ENCODE measurements at places on chromosomes 2 and 18.
A peak's percentile ranks its signal among the peaks of the same experiment; 100 is the strongest.

- no peak for DNase-seq
These were observed 427.7 kb upstream of the HS6ST1 start for GRCh38 chr2:128746356-128746755.

DNA sequence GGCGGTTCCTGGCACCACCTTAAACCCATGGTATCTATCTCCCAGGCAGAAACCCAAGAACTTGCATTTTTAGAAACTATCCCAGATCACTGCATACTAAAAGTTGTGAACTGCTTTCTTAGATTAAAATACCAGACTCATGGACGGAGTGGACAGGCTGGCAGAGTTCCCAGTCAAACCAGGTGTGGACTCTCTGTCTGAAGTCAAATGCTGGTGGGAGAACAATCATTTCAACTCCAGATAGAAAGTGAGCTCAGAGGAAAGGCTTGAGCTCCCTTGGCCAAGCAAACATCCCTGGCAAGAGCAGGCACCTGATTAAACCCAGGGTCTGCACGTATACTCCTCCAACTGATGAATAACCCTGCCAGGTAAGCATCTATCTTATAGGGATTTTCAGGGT, 19.5 kb downstream of the NXPH2 start:
- DNase-seq = no peak

DNA sequence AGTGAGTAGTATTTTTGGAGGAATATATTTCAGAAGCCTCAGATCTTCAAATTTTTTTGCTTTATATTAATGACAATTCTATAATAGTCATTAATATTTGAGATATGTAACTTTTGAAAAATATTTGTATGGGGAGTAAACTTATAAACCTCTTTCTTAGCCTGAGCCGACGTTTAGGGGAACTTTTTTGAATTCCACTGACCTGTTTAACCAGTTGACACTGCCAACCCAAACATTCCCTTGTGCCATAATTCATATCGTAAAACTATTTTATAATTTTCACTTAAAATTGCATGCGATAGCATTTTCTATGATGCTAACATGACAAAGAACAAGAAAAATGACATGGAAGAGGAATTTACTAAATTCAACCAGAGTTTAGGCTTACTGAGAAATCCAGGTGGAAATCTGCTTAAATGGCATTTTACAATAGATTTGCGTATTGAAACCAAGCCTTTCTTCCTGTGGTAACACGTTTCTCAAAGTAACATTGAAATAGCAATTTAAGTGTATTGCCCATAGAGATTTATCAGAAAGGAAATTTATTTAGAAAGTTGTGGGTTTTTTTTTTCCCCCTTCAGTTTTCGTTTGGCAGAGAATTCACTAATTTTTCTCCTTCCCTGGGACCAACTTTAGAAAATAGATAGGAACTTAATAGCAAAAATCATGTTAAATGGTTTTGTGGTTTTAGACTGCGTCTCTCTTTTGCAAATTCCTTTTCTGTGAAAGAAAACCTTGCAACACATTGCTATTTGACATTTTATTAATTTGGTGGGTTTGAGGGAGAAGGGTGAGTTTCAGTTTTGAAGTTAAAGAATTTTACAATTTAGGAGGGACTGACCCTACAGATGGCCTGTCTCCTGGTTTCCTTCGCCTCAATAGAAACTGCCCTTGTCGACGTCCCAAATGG, 77.4 kb downstream of the TANC1 start:
- DNase-seq = no peak

- no peak for DNase-seq
These were observed 9.3 kb downstream of the TGOLN2 start for GRCh38 chr2:85318222-85319074.

GRCh38 chr18:49161627-49162026, 210.9 kb upstream of the SMAD7 start:
- DNase-seq = no peak

GRCh38 chr2:241569831-241570281, 11.3 kb downstream of the BOK start:
- no peak for DNase-seq

DNA sequence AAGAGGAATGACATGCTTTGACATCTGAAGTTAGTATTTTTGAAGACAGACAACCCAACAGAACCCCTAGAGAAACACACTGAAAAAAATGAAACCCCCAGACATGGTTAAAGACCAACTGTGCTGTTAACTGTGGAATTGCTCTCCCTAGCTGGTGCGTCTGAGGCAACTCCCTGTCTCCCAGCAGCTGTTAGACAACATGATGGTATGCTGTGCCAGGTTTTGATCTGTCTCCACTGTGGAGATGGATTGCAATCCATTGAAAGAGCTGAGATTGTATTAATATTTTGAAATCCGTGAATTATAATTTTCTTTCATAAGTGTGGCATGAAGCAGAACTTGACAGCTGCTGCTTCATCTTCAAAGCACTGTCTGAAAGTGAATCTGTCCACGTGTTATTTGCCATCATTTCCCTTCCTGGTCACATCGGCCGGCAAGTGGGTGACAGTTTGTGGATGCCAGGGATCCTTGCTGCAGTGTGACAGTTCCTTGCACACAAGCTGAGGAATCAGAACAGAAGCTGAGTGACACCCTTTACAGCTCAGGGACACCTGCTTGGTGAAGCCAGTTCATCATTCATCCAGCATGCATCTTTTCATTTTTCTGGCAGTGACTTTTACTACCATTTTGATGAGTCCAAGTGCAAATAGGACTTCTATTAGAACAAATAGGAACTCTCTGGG, 58.2 kb upstream of the ACSL3 start:
- no peak for DNase-seq

GRCh38 chr2:149213764-149214493, 116.5 kb upstream of the LYPD6 start:
- DNase-seq = no peak

DNA sequence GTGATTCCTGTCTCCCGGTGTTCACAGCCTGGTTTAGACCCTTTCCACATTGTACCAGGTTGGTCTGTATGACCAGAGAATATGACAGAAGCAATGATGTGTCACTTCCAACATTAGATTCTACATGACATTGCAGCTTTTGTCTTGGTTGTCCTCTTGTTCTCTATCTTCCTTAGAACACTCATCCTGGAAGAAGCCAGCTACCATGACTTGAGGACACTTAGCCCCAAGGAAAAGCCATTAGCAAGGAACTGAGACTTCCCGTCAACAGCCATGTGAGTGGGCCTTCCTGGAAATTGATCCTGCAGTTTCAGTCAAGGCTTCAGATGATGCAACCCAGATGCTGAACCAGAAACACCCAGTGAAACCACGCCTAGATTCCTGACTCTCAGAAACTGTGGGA, 143.3 kb downstream of the MREG start:
- DNase-seq = no peak

DNA sequence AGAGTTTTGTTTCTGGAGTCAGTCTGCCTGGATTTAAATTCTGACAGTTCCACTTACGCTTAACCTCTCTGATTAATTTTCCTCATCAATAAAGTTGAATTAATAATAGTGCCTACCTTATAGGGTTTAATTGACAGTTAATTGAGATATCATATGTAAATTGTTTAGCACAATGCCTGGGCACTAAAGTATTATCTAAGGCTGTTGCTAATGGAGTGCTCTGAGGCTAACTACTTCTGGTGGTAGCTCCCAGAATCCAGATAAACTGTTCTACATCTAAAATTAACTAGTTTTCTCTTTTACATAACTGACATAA, 185.6 kb upstream of the STON1 start:
- no peak for DNase-seq

GRCh38 chr2:68156419-68156818, 1.3 kb upstream of the PNO1 start:
- no peak for DNase-seq

- no peak for DNase-seq
These were observed 192.1 kb upstream of the NCKAP5 start for GRCh38 chr2:133760376-133760775.

DNA sequence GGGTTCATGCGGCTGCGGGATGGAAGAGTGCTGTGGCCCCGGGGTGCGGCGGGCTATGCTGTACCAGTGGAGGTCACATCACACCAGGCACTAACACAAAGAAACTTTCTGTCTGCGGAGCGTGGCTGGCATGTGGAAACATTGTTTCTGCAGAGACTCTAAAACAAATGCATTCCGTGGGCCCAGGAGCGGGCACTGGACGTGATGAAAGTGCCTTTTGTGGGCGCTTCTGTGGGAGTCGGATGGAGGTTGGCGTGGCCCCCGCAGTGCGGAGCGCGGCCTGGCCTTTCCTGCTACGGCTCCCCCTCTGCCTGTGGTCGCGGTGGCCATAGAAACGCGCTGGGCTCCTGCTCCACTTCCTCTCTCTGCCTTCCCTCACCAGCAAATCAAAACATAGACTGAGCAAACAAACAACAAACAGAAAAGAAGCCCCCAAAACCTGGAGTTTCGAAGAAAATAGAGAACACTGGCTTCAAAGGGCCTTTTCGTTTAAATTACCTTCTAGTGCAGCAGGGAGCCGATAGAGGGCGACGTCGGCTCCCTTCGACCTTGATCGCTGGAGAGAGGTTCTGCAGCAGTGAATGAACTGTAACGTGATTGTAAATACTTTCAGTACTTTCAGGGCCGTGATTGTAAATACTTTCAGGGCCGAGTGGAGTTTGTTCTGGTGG, 51.4 kb downstream of the KIF5C start:
- DNase-seq = no peak

DNA sequence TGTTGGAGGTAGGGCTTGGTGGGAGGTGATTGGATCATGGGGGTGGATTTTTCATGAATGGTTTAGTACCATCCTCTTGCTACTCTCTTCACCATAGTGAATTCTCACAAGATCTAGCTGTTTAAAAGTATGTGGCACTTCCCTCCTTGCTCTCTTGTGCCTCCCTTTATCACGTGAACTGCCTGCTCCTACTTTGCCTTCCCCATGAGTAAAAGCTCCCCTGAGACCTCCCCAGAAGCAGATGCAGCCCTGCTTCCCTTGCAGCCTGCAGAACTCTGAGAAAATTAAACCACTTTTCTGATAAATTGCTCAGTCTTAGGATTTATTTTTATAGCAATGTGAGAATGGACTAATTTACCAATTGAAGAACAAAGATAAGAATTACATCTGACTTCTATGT, 223.1 kb downstream of the RNF144A start:
- DNase-seq = no peak

DNA sequence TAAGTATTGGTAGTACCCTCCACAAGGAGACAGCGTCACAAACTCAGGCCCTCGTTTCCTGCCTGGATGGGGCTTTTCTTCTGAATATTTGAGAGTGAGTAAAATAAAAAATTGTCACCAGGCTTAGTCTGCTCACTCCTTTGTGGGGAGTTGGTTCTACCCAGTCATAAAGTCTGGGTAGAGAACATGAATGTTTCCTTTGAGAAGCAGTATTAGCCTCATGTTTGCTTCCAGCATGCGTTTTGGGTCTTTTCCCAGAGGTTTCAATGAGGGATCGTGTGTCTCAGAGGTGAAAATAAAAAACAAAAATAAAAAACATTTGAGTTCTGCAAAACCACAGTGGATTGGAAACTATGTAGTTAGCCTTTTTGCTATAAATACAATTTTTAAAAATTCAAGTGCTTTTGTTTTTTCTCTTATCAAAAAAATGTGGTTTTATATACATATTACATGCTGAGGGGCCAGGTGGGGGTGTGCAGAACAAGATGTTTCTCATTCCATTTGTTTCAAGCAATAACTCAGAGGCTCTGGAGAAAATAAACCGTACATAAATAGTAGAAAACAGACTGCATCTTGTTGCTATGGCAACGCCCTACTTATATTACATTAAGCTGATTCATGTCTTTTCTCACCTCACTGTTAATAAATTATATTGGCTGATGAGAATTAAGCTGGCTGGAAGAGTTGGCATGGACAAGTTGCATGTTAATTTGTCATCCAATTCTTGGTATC, 225.4 kb upstream of the FBXO11 start:
- DNase-seq = peak; percentile 9

- no peak for DNase-seq
These were observed 72.2 kb upstream of the L3MBTL4 start for GRCh38 chr18:6486764-6487426.

GRCh38 chr2:96236882-96237281, 28.3 kb upstream of the STARD7 start:
- DNase-seq = no peak

- DNase-seq = no peak
These were observed 45.4 kb downstream of the M1AP start for GRCh38 chr2:74602586-74603281.

DNA sequence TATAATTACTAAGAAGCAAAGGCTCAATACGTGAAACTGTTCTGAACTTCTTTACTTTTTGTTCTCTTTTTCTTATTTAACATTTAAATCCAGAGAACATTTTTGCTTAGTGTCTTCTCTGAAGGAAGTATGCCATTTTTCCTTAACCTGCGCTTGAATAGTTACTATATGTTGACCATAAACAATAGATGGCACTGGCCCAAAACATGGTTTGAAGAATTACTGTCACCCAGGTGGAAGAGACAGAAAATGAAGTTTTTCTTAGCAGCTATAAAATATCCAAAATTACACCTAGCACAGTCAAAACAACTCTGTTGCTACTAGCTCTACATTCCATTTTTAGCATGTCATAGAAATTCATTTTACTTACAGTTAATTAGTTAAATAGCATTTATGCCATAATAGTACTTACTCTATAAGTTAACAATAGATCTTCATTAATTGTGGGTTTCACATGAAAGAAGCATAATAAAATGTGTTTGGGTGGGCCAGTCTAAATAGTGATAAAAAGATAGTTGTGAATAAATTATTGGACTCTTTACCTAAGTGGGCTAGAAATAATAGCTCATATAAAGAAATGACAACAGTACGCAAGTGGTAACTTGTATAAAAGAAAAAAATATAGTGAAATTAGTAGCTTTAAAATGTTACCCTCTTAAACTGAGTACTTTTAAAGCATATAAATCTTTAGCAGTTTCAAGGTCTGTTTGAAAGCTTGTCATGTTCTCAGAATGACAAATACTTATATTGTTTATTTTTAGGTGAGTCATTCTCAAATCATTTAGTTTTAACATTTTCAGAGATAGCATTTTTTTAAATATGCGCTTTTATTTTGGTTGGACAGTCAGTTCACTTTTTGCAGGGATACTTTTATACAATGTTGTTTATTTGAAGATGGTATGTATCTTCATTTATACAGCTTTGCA, 3.7 kb downstream of the ETAA1 start:
- DNase-seq = no peak

DNA sequence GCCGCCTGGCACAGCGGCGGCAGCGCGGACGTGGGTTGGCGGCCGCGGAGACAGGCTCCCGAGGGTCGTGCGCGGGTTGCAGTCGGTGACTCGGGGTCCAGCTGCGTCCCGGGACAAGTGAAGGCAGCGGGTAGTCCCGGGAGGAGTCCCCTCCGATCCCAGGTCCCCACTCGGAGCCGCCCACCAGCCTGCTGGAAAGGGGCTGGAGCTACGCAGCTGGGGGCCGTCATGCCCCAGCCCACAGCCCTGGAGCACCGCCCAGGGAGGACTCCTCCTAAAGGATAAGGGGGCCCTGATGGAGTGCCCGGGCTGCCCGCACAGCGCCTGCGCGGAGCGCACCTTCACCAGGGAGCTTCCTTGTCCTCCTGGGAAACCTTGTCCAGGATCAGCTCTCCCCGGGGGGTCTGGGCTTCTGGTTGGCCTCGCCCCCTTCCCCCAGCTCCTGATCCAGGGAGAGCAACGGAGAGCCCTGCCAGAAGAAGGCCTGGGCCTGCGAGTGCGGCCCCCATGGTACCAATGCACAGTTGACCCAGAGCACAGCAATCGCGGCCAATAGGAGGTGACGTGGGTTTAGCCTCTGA, 25.9 kb upstream of the ALPP start:
- no peak for DNase-seq
